Stimulated activated CD8-positive, alpha-beta memory T cell treated with anti-CD3 and anti-CD28 coated beads, Interleukin-4, amount 100 ng/mL, for 1 hour (primary cell): ENCODE measurements at places on chromosomes 1 and 21.

DNA sequence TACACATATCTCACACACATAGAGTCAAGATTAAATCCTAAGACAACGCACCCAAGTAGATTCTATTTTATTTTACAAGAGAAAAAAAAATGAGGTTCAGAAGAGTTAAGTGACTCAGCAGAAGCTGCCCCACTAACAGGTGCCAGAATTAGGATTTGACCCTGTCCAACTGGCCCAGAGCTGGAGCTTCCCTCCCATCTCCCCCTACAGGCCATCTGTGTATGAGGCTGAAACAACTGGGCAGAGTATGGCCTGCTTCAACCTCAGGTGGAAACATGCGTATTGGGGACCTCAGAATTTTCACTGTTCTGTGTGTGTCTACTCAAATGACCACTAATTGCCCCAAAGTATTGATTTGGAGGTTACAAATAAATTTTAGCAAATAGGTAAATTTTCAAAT lies 29.9 kb downstream of the PSMG1 start:
- DNase-seq: no peak

- DNase-seq: no peak
Measured at GRCh38 chr21:29208682-29209059, 78.2 kb downstream of the MAP3K7CL start.

- no peak for DNase-seq
Measured at GRCh38 chr1:21314743-21315396, 24.6 kb upstream of the ECE1 start.

- DNase-seq: no peak
Measured at GRCh38 chr1:207923561-207923960, 12.6 kb upstream of the CD34 start.

GRCh38 chr1:183467687-183468086 lies 4.6 kb upstream of the SMG7 start:
- DNase-seq: no peak

- no peak for DNase-seq
Measured at GRCh38 chr1:59994302-59995198, 68.0 kb upstream of the CYP2J2 start.

DNA sequence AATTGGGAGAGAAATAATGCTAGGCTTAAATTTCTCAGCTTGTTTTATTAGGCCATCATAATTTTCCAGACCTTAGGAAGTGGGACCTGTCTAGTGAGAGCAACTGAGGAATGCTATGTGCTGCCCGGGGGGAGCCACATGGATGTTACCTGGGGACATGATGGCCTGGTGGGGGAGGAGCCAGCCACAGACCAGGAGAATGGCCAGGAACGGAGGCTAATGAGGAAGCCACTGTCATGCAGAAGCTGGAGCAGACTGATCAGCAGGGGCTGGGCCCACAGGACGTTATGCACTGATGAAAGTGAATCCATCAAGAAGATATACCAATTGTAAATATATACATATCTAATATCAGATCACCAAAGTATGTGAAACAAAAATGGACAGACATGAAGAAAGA lies 4.6 kb upstream of the KRTAP10-1 start:
- DNase-seq: no peak

DNA sequence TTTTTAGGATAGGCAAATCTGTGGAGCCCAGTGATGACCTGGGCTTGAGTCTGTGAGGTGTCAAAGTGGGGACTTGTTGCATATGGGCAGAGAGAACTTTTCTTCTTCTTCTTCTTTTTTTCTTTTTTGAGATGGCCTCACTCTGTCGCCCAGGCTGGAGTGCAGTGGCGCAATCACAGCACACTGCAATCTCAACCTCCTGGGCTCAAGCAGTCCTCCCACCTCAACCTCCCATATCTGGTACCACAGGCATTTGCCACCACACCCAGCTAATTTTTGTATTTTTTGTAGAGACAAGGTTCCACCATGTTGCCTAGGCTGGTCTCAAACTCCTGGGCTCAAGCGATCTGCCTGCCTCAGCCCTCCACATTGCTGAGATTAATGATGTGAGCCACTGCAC lies 80.3 kb downstream of the RD3 start:
- no peak for DNase-seq

DNA sequence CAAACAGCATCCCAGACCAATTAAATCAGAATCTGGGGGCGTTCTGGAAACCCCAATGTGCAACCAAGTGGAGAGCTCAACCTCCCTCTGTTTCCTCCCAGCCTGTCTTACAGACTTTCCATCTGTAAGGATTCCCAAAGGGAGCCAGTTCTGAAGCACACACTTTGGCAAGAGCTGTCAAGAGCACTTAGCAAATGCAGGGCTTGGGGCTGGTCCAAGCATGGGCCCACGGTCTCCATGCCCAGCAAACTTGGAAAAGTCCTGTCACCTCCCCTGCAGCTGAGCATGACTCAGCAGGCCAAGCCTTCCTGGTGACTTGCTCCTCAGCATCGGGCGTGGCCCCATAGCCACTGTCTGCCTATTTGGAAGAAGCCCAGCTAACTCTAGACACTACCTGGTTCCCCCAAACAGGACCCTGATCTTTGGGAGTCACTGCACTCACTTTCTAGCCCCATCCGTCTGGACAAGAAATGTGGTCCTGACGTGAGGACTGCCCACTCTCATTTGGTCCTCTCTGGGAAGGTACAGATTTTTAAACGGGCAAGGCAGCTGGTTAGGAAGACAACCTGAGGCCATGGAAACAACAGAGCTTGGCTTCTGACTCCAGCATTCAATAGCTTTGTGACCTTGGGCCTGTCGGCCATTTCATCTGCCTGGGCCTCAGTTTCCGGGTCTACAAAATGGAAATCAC lies 16.9 kb downstream of the SLC2A1 start:
- DNase-seq: no peak

DNA sequence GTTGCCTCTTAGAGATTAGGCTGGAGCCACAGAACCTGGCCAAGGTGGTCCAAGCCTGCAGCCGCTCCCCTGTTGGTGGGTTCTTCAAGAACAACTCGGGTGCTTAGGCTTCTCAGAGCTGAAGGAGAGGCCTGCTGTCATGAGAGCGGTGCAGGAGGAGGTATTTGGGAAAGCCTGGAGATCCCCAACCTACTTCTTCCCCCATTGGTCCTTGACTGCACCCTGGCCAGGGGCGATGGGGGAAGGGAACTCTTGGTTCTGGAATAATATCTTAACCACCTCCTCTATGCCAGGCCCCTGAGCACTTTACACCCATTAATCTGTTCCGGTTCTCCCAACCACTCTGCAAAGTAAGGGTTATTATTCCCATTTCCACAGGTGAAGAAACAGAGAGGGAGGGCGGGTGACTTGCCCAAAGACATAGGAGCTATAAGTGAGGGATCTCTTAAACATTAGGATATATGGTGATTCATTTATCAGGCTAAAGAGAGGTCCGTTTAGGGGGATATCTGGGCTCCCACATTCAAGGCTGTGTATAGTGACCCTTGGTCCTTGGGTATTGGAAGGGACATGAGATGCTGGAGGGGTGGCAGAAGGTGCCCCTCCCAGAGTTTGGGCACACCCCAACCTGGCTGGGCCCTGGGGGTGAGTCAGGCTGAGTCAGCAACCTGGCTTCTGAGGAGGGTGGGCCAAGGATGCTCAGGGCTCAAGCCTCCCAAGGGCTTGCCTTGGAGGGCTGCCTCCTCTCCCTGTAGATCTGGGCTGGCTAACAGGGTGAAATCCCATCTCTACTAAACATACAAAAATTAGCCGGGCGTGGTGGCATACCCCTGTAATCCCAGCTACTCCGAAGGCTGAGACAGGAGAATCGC lies 5.2 kb downstream of the TRNP1 start:
- DNase-seq: no peak
